ENCODE measurements at places on chromosomes 16 and 17. TPM values are rescaled to one million over a fixed set of nuclear protein-coding genes. Genes with fewer than 3 reads are reported as not detected.

- DNase-seq: no peak
Observed at GRCh38 chr17:57941384-57942370, 13.5 kb downstream of the CUEDC1 start.

- peak; percentile 12 for DNase-seq
Observed at GRCh38 chr16:21060027-21060510, 90.6 kb downstream of the DNAH3 start.

PRAC2 gene
- total RNA-seq: not detected

- peak; percentile 95 for DNase-seq
Observed at GRCh38 chr16:57619606-57620334, 8.7 kb upstream of the ADGRG1 start.

Measured in pancreas (tissue), 10 donors.